Stimulated activated naive B cell treated with anti-CD40 and anti-IgM and Interleukin-4, amounts not matched to agents 10 μg/mL and 1 μg/mL and 100 μg/mL, for 72 hours (primary cell): ENCODE measurements at places on chromosomes 6 and 20.
A peak's percentile ranks its signal among the peaks of the same experiment; 100 is the strongest.

DNA sequence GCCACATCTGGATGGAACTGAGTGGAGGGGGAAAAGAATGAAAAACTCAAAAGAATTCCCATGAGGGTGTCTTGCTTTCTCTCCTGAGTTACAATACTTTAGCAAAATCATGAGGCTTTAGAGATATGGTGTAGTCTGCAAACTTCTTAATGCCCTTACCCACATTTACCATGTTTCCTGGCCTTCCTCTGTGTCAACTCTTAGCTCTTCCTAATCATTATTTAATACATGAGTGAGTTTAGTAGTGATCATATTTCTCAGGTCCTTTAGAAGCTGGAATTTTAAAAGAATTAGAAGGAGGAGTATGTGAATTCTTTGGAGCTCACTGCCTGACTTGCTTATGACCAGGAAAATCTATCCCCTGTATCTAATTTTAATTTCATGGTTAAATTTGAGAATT lies 39.0 kb downstream of the STX11 start:
- DNase-seq: no peak

- no peak for DNase-seq
These were observed 17.8 kb downstream of the LRFN2 start for GRCh38 chr6:40569162-40569910.

DNA sequence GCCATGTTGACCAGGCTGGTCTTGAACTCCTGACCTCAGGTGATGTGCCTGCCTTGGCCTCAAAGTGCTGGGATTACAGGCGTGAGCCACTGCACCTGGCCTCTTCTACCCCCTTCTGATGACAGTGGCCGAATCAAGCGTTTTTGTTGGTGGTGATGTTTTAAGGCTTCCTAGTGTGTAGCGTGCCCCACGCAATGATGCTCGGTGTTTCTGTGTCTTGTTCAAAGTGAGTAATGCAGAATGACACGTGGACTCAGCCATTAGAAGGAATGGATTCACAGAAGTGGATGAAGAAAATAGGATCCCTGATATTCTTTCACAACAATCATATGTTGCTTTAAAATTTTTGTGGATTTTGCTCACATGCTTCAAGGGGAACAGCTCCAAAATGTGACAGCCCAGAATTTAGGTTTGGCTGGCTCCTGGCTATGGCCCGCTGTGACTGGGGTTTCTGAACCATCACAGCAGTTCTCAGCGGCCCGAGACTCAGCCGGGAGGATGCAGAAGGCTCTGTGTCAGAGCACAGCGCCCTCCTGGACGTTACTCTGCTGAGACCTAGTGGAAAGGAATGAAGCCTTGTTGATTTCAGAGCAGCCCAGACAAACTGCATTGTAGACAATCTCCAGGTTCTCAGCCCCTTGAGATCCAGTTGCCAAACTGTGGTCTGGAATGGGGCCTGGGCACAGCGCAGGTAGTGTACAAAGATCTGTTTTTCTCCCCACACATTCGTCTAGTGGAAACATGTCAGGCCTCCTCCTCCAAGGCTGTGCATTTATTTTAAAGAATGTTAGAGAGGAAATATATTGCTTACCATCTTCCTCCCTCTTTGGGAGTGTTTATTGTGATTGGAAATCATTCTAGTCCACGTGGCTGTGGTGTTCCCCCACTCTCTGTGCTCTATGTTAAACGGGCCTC lies 57.6 kb upstream of the TIAM2 start:
- DNase-seq: no peak

DNA sequence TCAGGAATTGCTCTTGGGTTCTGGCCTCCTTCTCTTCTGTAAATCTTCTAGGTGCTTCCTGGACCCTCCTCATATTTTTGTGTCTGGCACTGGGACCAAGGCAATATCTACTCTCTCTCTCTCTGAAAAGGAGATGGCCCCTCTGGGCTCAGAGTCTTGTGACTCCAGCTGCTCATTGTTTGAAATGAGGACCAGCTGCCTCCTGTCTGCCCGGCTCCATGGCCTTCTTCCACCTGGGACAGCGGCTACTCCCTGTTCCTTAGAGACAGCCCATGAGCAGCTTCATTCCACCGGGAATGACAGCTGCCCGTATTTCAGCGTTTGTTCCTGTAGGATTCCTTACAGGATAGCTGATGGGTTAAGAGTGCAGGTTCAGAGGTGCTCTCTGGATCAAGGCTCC lies 2.9 kb downstream of the TGM3 start:
- no peak for DNase-seq

DNA sequence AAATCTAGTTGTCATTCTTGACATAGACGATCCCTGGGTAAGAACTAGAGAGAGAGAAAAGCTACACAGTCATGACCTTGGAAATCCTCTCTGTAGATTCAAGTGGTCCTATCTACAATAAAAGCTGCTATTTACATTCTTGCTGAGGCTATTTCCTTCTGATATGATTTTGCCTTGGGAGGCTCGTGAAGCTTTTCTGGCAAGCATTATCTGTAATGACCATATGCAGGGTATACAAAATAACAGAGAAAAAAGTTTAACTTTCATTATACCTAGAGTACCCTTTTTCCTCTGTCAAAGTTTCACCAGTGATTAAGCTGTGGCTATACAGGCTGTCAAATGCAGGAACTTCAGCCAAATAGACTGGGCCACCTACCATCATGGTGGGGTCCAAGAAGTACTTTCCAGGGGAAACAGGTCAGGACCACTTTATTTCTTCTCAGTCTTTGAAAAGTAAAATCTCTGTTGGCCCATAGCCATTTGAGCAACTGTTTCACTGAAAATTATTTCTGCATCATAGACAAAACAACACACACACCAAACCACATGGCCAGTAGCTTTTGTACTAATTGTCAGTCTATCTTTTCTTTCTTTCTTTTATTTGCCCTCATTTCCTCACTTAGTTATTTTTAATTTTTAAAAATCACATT lies 677.0 kb upstream of the ID4 start:
- no peak for DNase-seq

DNA sequence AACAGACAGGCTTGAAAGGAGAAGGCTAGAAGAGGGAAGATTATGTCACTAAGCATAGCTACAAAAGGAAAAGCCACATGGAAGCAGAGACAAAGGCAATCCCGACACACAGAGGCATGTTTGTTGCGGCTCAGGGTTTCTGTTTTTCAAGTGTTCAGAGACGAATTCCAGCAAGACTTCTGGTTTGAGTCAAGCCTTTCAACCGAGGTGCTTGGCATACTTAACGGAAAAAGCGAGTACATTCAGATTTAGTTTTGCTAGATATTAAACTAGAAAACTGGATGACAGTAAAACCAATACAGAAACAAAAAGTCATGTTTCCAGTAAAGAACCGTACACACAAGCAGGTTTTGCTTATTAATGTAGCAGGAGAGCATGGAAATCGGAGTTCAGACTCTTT lies 27.2 kb downstream of the MCUR1 start:
- no peak for DNase-seq

DNA sequence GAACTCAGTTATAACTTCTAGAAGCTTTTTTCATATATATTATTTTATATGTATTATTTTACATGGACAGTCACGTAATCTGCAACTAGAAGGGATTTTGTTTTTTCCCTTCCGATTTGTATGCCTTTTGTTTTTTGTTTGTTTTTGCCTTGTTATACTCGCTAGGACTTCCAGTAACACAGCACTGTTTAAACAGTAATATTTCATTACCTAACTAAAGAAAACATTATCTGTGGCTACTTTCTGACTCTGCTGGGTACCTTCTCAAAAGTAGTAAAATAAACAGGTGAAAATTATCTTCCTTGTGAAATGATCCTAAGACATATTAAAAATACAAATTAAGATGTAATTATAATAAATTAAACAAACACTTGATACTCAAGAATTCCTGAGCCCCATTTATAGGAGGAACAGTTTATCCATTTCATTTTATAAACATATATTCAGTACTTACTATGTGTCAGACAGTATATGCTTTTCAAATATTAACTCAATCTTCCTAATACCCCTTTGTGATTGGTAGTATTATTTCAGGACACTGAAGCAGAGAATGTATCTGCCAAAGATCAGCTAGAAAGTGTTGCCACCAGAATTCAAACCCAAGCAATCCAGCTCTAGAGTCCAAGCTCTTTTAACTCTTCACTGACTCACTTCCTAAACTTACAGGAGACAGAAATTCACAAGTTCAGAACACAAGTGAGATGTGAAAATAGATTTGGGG lies 65.3 kb downstream of the MAP3K5 start:
- no peak for DNase-seq

GRCh38 chr20:4740774-4741431 lies 19.2 kb downstream of the PRND start:
- peak; percentile 35 for DNase-seq

DNA sequence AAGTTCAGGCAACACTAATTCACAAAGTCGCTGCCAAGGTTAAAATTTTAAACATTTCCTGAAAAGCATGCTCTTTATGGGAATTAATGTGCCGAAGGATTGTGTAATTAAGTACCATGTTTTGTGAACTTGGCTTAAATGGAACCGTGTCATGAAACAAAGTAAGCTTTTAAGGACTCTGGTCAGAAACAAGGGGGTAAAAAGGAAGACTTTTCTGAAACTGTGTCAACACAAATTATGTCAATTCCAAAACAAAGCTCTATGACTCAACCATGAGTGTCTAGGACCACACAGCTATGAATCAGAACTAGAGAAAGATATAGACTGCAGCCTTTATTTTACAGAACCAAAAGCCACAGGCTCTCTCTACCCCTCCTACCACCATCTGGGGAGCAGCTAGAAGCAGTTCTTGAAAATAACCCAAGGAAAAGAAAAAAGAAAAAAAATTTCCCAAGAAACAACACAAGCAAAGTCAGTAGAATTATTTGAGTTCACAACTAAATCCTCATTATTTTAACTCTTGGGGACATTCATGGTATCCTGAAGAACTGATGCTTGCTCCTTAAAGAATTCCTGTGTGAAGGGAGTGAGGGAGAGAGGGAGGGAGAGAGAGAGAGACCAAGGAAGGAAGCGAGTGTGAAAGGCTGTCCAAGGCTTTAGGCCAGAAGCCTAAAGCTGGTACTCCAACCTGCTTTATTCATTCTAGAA lies 81.9 kb downstream of the ZMYND8 start:
- DNase-seq: peak; percentile 42

GRCh38 chr6:81451787-81452186 lies 300.7 kb downstream of the TENT5A start:
- no peak for DNase-seq

DNA sequence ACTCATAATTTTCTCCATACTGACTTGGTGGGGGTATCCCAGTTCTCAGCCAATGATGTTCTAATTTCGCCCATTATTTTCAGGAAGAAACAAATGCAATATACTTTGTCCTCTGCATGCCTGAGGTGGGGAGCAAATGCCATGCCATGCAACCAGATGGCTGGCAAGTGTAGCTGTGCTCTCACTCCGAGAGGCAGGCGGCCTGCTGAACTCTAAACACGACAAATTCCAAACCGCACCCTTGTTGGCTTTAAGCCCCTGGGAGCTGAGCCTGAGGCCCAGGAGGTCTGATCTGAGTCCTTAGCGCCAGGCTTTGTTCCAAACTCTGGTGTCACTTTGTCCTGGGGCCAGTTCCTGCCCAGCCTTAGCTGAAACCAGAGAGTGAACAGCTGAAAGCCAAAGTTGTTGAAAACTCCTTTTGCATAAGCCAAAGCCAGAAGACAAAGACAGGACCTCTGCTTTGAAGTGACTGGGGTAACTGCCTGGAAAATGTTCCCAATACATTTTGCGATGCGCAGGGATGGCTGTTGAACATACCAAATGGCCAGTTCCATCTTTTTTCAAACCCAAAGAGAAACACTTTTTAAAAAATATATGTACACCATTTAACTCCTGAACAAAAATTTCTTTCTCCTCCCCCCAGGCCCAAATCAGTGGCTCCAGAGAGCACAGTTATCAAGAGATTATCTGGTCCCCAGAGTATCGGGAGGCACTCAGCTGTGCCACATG lies 46.2 kb downstream of the TTI1 start:
- DNase-seq: no peak

DNA sequence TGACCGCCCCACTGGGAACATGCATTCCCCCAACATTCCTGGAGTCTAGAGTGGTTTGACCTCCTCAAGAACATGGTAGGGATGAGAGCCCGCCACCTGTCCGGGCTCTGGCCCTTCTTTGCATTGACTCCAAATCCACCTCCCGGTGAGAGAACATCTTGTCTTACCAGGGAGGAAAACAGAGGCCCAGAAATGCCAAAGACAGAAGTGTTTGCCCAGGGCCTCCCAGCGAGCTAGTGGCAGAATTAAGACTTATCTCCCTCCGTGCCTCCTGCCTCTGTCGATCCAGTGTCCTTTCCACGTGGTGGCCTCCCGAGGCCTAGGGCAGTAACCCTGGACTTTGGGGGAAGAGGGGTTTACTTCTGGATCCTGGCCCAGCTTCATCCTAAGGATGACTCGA lies 134.8 kb downstream of the JPH2 start:
- DNase-seq: no peak

DNA sequence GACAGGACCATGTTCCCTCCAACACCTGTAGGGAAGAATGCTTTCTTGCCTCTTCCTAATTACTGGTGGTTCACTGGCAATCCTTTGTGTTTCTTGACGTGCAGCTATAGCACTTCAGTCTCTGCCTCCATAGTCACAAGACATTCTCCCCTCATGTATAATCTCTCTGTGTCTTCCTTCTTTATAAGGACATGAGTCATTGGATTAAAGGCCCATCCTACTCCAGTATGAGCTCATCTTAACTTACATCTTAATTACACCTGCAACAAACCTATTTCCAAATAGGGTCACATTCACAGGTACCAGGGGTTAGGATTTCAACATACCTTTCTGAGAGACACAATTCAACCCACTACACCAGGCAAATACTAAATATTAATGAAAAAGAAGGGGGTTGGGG lies 213.6 kb downstream of the RNGTT start:
- DNase-seq: no peak

GRCh38 chr6:25918083-25918683 lies 12.3 kb downstream of the SLC17A2 start:
- DNase-seq: no peak

GRCh38 chr20:64072498-64073063 lies 6.7 kb downstream of the RGS19 start:
- DNase-seq: no peak

- no peak for DNase-seq
These were observed 13.5 kb upstream of the CD2AP start for GRCh38 chr6:47464052-47464451.

GRCh38 chr6:4192173-4192572 lies 56.8 kb upstream of the ECI2 start:
- no peak for DNase-seq

GRCh38 chr6:57013521-57013926 lies 33.0 kb upstream of the KIAA1586 start:
- DNase-seq: no peak

DNA sequence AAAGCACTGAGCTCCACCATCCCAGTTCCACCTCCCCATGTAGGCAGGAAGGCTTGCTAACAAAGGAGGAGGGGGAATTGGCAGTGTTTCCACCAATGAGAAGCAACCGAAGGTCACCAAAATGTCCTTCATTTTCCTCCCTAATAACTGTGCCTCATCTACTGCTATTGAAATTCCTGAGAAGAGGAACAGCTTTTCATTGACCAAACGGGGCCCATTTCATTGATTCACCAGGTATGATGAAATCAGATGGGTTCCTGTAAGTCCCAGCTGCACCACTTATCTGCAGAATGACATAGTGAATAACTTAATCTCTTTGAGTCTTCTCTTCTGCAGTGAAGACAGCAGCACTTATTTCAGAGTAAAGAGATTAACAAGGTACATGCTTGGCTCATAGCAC lies 17.3 kb downstream of the TREM1 start:
- no peak for DNase-seq

GRCh38 chr20:50797142-50797541 lies 2.3 kb downstream of the BCAS4 start:
- no peak for DNase-seq

GRCh38 chr6:105388392-105388791 lies 14.5 kb downstream of the PREP start:
- DNase-seq: no peak
